ENCODE measurements at places on chromosomes 1 and 21. TPM values are rescaled to one million over a fixed set of nuclear protein-coding genes. Genes with fewer than 3 reads are reported as not detected.
A peak's percentile ranks its signal among the peaks of the same experiment; 100 is the strongest.

DNA sequence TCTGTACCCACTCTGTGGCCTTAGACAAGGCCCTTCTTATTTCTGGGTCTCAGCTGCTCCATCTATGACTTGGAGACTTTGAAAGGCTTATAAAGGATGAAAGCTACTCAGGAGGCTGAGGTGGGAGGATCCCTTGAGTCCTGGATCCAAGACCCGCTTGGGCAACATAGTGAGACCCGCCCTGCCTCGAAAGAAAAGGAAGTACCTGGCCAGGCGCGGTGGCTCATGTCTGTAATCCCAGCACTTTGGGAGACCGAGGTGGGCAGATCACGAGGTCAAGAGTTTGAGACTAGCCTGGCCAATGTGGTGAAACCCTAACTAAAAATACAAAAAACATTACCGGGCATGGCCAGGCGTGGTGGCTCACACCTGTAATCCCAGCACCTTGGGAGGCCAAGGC is 13.4 kb downstream of the ID3 start:
- no peak for DNase-seq

- DNase-seq, result no peak
Observed at GRCh38 chr21:25188677-25189079, 418.6 kb downstream of the MRPL39 start.

DNA sequence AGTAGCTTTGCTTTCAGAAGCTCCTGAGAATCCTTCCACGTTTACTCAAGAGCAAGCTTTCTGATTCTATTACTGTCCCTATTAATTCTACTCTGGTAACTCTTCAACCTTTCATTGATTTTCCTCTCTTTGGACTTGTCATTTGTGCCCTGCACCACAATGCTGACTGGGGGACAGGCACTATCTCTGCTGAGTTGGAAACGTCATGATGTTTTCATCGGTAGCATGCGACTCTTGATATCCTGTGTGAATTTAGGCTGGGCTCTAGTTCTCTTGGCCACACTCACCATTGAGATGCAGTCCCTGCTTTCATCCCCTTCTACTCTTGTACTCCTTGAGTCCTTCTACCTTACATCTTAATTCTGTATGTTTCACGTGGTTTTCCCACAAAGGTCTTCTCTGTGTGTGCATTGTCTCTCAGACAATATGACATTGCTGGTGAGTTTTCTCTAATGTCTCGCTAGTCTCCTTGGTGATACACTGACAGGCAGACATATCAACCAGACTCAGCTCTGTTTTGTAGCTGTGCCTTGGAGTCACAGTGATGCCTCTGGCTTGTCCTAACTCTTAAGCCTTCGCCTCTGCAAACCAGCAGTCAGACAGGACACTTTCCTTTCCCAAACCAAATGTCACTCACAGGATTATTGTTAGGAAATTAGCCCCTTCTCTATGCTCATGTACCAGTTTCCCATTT is 223.6 kb upstream of the ADGRL2 start:
- no peak for DNase-seq

- DNase-seq, result no peak
Observed at GRCh38 chr1:99062192-99062591, 57.5 kb upstream of the PLPPR5 start.

GRCh38 chr1:58011978-58012377 is 534.5 kb downstream of the OMA1 start:
- no peak for DNase-seq

DNA sequence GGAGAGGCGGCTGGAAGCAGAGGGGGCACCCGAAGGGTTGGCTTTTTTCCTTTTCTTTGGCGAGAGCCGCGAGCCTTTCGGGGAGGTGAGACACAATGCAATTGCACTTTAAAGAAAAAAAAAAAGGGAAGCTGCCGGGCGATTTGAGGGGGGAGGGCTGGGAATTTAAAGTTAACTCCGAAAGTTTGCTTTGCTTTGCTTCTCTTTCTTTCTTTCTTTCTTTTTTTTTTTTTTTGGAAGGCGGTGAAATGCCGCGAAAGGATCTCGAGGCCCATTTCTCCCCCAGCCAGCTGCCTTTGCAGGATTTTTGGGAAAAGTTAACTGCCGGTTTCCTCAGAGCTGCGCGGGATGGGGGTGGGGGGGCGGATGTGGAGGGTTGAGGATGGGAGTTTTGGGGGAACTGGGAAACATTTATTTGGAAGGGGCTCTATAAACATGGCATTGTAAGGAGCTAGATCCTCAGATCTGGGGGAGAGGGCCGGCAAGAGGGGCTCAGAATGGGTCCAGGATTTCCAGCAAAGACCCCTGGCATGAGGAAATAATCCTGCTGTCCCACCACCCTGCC is 997 bp downstream of the ZNF362 start:
- DNase-seq, result no peak

DNA sequence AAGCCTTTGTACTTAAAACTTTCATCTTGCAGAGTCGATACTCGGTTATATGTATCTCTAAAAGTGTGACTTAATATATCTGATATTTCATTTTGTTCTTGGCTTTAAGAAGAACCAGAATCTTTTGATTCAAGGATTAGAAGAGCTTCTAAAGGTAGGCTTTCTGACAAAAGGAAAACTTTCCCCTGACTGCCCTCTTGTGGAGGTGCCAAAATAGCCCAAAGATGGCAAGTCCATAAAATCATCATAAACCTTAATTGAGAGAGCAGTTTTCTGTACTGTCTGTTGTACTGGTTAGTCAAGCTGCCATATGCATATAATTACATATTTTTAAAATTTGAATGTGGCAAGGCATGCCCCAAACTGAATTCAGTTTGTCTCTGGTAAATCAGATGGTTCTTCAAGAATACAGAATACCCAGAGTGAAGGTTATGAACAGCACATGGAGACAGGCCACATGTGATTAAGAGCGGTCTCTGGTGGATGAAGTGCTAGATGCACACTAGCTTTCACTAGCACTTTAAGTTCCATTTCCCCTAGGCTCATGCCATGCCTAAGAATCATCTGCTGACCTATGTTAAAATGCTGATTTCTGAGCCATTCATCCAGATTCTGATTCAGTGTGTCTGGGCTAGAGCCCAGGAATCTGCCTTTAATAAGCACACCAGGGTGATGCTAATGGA is 27.7 kb upstream of the ELAVL4 start:
- DNase-seq, result peak; percentile 21

GRCh38 chr1:110309767-110310166 is 29.4 kb upstream of the RBM15 start:
- DNase-seq, result no peak

DNA sequence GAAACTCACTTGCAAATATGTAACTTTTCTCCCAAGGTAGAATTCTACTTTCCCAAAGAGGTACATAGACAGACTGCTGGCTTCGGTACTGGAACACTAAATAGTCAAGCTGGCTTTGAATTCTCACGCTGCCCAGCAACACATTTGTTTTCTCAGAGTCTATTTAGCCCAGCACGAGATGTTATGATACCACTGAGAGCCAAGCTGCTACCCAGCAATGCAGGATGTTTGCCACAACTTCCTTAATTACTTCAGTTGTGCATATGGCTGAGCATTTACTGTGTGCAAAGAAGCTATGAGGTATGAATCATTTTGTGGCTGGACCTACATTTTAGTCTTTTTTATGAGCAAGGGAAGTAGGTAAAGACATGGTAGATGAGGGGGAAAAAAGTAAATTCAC is 793.2 kb downstream of the PLA2G4A start:
- DNase-seq, result no peak

GRCh38 chr1:173960625-173961024 is 43.5 kb upstream of the SERPINC1 start:
- DNase-seq, result no peak

- DNase-seq, result no peak
Observed at GRCh38 chr1:41348394-41348793, 12.8 kb upstream of the FOXO6 start.

GRCh38 chr1:42886046-42886739 is 39.8 kb downstream of the ZNF691 start:
- no peak for DNase-seq

- DNase-seq, result no peak
Observed at GRCh38 chr1:165564561-165564960, 20.8 kb downstream of the LRRC52 start.

- DNase-seq, result no peak
Observed at GRCh38 chr1:51744506-51745303, 127.8 kb downstream of the OSBPL9 start.

DNA sequence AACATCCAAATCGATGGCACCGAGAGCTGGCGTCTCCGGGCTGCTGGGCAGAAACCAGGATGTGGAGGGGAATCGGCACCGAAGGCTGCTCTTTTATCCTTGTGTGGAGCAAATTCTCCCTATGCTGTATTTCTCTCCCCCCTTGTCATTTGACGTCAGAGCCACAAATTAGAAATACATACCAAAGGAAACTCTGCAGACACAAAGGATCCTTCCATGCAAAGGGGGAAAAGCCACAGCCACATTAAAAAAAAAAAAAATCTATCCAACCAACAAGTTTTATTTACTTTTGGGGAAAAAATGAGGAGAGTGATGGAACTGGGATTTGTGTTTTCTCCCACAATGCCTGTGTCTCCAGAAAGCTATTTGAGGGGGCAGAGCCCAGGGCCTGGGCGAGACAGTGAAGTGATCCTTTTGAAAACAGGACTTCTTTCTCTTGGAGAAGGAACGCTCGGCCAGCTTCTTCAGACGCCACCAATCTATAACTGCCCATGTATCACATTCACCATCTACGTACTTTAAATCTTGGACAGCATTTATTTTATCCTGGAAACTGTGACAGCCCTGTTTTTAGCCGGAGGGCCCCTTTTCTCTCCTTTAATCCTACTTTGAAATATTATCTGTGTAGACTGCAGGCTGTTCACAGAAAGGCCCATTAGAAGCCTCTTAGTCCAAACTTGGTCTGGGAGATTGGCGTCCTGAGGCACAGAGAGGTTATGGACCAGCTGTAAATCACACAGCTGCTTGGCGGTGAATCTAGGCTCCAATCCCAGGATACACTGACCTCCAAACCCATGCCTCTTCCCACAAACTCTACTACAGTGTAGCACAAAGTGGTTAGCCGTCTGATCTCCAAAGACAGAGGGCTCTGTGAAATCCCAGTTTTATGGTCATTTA is 4.5 kb downstream of the KANK4 start:
- no peak for DNase-seq

- no peak for DNase-seq
Observed at GRCh38 chr21:46165098-46165497, 9.7 kb upstream of the FTCD start.

- DNase-seq, result no peak
Observed at GRCh38 chr1:22773981-22774832, 63.6 kb downstream of the EPHB2 start.

DNA sequence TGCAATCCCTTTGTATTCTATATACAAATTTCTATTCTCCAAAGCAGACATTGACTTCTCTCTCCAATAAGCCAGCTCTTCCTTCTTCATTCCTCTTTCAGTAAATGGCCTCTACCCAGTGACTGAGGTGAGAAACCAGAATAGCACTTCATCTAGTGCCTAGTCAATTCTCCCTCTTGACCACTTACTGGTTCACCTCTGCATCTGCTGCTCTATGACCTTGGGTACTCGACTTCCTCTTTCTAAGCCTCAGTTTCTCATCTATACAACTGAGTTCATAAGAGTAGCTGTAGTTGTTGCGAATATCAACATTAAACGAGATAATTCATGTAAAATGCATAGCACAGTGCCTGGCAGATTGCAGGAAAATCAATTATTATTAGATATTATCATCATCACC is 12.4 kb downstream of the LYST start:
- no peak for DNase-seq

DNA sequence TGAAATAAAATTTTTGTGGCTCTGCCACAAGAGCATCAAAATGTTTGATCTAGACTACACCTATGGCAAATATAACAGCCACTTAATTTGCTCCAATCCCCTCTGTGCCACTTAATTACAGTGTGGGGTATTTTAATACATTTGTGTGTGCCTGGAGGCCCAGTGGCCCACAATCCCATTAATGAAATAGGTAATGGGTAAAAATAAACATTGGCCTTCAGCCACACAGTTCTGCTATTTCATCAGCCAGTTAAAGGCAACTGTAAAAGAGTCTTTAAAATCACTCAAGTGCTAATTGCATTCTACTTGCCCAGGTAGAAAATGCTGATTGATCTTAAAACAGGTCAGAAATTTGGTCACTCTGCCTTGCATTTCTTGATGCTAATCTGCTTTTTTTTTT is 151.6 kb upstream of the UBE2U start:
- DNase-seq, result peak; percentile 25

DNA sequence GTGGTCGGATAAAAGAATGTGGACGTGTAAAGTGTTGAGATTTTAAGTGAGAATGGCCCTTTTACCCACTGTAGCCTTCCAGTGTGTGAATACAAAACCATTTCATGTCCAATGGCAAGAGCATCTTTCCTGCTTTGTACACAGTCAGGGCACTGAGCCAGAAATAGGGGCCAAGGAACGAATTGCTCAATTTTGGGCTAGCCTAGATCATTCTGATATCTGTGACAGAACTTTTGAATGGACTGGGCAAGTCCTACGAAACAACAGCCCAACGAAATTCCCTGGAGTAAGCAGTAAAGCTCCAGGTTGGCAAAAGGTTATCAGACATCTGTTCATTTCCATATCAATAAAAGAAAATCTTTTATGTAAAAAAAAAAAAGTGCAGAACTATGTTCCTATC is 5.5 kb downstream of the KIF26B start:
- no peak for DNase-seq

- DNase-seq, result no peak
Observed at GRCh38 chr1:1355416-1355815, 2.9 kb downstream of the MXRA8 start.

DNA sequence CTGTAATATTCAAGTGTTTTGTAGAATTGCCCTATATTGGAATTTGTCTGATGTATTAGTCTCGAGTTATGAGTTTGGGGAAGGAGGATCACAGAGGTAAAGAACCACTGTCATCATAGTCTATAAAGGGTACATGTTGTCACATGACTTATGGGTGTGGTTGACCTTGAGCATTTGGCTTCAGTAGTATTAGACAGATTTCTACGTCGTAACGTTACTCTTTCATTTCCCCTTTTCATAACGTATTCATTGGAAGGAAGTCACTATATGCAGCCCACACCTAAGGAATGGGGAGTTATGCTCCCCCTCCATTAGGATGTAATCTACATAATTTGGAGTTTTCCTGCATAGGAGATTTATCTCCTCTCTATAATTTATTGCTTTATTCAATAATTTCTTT is 110.1 kb upstream of the VAV3 start:
- no peak for DNase-seq

Gene UROD
- polyA plus RNA-seq, result 104 TPM

Gene ZMPSTE24
- polyA plus RNA-seq, result 61.2 TPM

Gene FMO5
- polyA plus RNA-seq, result 10.5 TPM

Gene HSPA6
- 0.35 TPM for polyA plus RNA-seq

Gene LPGAT1
- polyA plus RNA-seq, result 36.4 TPM

Gene FYB2
- polyA plus RNA-seq, result 0.90 TPM

Gene FALEC
- 0.83 TPM for polyA plus RNA-seq

Gene LPAR3
- 1.4 TPM for polyA plus RNA-seq

Gene FCAMR
- polyA plus RNA-seq, result 7.7 TPM

Gene PANK4
- 27.5 TPM for polyA plus RNA-seq

Gene LACTBL1
- polyA plus RNA-seq, result not detected

Gene ATP5IF1
- polyA plus RNA-seq, result 256 TPM

Gene KCNA3
- polyA plus RNA-seq, result 0.12 TPM

Gene MEX3A
- polyA plus RNA-seq, result 46.7 TPM

Gene S100A5
- 1.3 TPM for polyA plus RNA-seq

Gene ESRRG
- 45.0 TPM for polyA plus RNA-seq

Gene ZYG11B
- 30.9 TPM for polyA plus RNA-seq

Gene GJA4
- polyA plus RNA-seq, result 11.2 TPM

Gene NCF2
- 2.9 TPM for polyA plus RNA-seq

Gene TMIGD3
- polyA plus RNA-seq, result 0.96 TPM

Measured in left kidney (tissue), 8 donors.